IMR-90 (cell line): ENCODE measurements at places on chromosomes 3 and 15. TPM values are rescaled to one million over a fixed set of nuclear protein-coding genes. Genes with fewer than 3 reads are reported as not detected.

Gene ADAM10
- 185 and 217 TPM in 2 replicates for total RNA-seq

Gene CELF6
- total RNA-seq = not detected in 2 replicates

Gene PPP1R14D
- not detected in 2 replicates for total RNA-seq

Gene C15orf39
- 1.3 and 1.9 TPM in 2 replicates for total RNA-seq

Gene CELSR3
- 0.18 and 0.28 TPM in 2 replicates for total RNA-seq

GRCh38 chr3:73546961-73547360, 77.8 kb downstream of the PDZRN3 start:
- peak; percentile 96 for DNase-seq

DNA sequence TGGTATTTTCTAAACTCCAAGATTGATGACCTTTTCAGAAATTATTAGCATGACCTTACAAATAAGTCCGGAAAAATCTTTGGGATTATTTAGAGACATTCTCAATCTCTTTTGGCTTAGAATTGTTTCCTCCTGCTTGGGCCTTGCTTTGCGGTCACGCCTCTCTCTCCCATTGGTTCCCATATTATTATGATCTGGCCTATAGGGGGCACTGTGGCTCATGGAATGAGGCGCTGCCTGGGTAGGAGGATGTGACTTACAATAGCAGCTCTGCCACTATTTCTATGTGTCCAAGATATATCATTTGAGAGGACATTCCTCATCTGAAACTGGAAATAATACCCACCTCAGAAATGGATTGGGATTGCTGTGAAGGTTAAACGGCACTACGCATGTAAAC, 464.9 kb downstream of the MFSD1 start:
- peak; percentile 6 for DNase-seq

- DNase-seq = peak; percentile 54
Measured at GRCh38 chr3:148896062-148896461, 31.0 kb downstream of the CPA3 start.

DNA sequence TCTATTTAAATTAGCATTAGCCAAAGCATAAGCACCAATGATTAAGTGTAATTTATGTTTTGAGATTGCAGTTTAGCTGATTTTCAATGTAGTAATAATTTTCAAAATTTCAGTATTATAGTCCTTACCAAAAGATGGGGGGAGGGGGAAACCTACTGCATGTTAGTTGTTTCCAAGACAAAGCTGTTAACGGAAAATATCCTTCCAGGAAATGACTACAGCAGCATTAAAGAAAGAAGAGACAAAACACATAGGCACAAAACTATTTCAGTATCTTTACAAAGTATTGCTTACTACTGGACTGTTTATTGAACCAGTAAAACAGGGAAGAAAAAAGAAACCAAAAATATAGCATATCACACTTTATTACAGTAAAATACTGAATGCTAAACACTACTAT, 10.5 kb downstream of the BNIP2 start:
- DNase-seq = no peak

DNA sequence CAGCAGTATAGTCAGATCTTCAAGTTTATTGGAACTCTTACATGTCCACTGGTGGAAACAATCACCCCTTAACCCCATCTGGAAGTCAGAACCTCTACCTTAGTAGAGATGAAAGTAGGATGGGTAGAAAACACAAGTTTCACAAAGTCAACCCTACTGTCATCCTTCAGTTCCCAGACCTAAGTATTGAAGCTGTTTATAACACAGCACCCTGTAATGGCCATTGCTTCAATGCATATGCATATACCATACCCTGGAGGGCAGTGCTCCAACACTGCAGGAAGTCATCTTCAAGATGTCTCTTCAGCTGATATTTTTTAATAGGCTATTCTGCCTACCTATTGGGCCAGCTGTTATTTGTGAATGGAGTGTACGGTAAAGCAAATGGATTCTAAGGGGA, 241.3 kb downstream of the UBE2E2 start:
- no peak for DNase-seq

- peak; percentile 82 for DNase-seq
Measured at GRCh38 chr3:172181932-172182586, 142.7 kb downstream of the FNDC3B start.

DNA sequence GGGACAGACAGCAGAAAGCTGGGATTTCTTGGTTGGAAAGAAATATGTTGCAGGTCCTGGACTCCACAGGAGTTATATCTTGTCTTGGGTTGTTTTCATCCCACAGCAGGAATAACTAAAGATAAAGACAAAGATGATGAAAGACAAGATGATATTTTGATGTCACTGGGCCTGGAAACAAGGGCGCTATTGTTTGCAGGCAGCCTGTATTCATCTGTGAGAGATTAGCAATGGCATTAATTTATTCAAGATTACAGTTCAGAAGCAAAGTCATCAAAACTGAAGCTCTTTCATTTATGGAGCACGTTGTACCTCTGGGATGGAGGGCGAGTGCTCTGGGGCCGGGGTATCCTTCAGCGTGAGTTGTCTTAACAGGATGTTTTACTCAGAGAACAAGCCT, 213.8 kb downstream of the LRTM1 start:
- no peak for DNase-seq
